Chondrocyte (in vitro differentiated cells): ENCODE measurements at places on chromosomes 4 and X.

DNA sequence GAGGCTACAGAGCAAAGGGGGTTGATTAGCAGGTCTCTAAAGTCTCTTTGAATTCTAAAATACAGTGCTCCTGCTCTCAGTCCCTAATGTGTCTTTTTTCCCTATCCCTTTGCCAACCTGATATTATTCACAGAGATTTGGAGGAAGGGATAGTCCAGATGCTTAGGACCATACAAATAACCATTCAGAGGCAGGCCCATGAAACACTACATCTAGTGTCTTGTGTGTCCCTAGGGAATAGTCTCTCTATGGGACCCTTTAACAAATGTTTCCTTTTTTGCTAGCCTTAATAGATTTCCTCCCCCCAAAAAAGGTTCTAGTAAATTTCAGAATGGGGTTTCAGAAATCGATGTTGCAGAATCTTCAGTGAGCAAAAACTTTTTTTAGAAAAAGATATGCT, 1.7 kb downstream of the NR0B1 start:
- no peak for DNase-seq

DNA sequence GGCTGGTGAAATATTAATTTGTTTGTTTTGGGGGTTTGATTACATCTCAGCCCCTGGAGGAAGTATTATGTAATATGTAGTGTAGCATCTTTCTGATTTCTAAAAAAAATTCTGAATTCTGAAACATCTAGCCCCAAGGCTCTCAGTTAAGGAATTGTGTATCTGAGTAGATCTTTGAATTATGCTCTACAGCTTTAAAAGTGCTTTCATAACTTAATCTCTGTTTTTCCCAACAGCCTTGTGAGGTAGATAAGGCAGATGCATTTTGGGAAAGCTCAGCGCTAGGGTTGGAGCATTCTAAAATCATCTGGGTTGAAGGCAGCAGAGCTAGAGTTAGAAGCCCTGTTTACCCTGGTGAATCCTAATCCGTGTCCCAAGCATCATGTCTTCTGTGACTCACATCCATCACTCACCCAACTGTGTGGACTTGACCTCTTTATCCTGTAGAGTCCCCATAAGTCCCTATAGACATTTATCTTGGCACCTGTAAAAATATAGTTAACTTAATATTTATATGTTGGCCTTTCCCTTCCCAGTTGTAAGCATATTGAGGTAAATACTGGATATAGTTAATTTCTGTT, 49.8 kb downstream of the FNIP2 start:
- no peak for DNase-seq

DNA sequence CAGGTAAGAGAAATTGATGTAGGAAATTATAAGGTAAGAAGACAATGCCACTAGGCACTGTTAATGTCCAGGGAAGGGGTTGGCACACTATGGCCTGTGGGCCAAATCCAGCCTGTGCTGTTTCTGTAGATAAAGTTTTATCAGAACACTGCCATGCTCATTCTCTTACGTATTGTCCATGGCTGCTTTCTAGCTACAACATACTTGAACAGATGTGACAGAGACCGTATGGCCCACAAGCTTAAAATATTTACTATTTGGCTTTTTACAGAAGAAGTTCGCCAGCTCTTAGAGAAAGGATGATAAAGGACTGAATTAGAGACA, 168.0 kb downstream of the CDS1 start:
- no peak for DNase-seq

- DNase-seq = no peak
These were observed 1.7 kb downstream of the NELFA start for GRCh38 chr4:2006956-2007653.

- no peak for DNase-seq
These were observed 116.9 kb downstream of the EFNB1 start for GRCh38 chrX:68945603-68946228.

- DNase-seq = no peak
These were observed 598.4 kb upstream of the FTHL17 start for GRCh38 chrX:31670245-31670644.

DNA sequence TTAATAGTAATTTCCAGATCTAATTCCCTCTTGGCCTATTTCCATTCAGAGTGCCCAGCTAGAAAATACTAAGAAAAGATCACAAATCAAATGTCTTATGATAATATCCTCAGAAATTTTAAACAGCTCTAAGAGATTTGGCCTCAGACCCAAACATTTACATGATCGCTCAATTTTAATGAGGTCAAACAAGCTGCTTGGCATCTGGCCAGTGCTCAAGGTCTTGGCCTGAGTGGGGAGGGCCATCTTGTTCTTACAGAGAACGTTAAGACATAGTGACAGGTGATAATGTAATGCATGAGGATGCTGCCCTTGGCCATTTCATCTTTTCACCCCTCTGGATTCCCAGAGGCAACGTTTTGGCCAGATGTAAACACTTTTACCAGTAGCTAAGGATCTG, 159.2 kb upstream of the SLC7A11 start:
- no peak for DNase-seq

GRCh38 chrX:80181079-80181478, 166.5 kb downstream of the TBX22 start:
- no peak for DNase-seq

- no peak for DNase-seq
These were observed 424 bp upstream of the ZNF330 start for GRCh38 chr4:141220271-141220670.

GRCh38 chr4:123874063-123874462, 477.5 kb downstream of the SPRY1 start:
- no peak for DNase-seq

DNA sequence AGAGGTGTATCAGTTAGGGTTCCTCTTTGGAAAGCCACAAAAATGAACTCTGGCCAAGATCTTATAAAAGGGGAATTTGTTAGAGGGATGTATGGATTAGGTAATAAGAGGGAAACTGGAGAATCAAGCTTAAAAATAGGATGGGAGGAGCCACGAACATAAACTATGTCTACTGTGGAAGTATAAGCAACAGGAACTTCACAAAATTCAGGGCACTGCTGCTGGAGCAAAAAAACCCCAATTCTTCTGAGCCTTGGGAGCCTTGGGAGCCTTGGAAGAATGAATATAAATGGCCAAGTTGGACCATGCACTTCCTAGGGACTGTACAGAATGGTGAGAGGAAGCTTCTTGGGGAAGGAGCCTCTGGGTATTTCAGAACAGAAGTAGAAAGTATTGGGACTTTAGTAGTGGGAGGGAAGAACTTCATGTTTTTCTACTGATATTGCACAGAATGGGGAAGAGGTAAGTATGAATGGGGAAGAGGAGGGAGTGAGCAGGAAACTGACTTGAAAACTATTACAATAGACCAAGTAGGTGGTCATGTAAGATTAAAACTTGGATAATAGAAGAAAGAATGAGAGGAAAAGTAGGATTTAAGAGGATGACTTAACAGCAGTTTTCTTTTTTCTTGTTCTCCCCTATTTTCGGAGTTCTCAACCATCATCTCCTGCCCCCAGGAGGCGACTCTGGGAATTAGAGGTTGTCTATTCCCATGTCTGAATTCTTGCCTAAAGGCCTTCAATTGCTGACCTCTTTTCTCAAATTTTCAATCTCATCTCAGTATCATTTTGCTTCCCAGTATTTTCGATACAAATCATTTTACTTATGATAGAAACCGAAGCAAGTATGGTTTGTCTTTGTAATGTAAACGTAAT, 44.4 kb upstream of the TAPT1 start:
- no peak for DNase-seq

DNA sequence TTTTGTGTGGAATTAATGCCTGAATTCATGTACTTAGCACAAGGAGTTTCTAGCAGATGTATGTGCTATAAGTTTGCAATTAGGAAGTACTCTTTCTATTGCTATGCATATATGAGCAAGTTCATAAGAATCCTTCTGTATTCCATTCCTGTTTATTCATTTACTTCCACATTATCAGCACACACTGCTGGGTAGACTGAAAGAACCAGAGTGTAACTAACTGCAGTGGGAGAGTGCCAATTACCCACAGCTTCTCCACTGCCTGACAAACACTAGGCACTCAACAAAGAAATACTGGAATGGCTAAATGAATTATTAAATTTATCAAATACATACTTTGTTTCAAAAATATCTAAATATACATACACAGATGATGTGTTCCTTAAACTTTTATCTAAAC, 219.6 kb downstream of the CAMK2D start:
- DNase-seq = no peak

DNA sequence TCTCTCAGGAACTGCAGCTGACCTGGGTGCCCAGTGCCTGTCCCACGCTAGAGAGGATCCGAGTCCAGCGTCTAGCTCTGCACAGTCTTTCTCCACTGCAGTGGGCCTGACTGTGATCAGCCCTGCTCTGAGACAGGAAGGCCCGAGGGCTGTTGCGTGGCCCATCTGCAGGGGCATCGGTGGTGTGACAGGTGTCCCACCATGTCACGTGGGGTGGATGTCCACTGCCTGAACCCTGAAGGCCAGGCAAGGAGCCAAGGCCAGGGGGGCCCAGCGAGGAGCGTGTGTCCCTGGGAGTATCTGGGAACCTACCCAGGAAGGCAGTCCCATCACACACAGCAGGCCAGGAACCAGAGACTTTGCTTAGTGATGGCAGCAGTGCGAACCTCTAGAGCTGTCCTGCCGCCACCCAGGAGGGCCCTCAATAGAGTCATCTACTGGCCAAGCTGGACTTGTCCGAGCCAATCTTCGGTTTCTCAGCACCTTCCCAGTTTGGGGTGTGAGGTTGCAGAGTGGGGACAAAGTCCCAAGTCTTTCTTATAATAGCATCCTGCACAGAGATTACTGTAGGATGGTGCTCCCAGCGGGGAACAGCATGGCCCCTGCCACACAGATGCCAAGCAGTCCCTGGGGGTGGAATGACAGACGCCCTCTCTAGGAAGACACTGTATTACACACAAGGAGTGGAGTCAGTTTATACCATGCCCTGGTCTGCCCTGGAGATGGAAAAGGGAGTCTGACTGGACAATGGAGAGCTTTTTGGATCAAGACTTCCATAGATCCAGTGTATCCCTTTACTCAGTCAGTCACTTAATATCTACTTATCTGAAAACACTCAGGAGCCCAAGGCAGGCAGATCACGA, 38.3 kb downstream of the DCTD start:
- DNase-seq = no peak
